ENCODE measurements at places on chromosomes 5 and 9.

DNA sequence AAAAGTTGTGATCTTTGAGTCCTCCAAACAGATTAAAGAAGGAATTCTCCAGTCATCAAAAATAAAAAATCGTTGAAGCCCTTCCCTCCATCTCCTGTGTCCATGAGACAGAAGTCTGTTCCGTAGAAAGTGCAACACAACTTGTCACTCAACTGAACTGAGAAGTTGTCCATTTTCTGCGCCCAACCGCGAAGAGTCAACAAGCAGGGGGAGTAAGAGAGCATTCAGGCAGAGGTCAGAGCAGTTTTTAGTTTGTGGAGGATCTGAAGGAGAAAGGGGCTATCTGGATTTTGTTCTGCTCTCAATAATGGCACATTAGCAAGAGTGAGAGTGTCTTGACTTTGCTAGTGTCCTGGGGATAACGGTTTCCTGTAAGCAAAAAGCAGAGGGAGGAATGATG lies 303.9 kb downstream of the ICE1 start:
- no peak for DNase-seq

DNA sequence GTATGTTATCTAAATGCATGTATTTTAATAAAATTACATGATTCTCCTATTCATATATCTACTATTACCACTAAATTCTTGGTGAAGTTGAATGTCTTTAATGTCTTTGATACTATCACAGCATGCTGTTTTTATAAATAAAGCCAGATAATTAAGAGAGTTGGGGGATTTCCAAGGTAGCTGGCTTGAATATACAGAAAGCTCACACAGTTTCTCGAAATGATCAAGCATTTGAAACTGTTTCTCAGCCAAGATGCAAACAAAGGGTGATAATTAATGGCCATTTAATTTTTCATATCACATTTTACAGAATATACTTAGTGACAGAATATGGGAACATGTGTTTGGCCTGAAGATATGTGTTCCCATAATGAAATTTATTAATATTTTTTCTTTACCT lies 145.6 kb upstream of the CDH12 start:
- peak; percentile 65 for DNase-seq

DNA sequence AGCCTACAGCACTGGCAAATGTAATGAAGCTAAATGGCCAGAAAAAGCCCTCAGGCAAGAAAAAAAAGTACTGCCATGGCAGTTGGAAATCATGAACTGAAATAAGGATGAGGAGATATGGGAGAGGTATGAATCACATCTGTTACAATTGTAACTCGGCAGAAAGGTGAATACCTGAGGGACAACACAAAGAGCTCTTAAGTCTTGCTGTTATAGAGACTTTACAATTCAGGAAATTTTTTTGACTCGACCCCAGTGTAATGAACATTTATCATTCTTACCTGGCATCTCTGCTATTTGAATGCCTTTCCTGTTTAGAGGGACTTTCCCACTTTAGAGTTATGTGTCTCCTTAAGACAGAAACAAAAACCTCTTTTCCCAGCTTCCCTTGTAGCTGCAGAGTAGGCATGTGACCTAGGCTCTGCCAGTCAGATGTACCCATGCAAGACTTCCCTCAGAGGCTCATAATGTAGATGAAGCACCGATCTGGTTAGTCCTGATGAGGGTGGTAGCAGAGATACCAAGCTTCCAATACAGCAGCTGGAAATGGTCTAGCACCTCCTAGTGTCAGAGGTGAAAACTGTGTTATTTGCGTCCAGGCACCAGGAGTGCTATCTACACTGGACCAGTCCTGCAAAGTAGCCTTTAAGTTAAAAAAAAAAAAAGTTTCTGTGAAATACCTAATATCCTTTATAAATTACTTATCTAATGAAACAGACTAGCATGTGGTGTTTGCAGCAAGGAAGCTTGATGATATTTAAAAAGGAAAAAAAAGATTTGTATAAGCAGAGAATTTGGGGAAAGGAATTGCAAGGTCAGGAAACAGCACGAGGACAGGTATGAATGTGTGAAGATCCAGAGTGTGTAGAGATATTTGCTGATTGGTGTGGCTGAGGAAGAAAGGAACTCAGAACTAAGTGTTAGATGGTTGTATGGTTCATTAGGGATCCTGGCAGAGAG lies 146.9 kb upstream of the SLC1A3 start:
- DNase-seq = no peak

DNA sequence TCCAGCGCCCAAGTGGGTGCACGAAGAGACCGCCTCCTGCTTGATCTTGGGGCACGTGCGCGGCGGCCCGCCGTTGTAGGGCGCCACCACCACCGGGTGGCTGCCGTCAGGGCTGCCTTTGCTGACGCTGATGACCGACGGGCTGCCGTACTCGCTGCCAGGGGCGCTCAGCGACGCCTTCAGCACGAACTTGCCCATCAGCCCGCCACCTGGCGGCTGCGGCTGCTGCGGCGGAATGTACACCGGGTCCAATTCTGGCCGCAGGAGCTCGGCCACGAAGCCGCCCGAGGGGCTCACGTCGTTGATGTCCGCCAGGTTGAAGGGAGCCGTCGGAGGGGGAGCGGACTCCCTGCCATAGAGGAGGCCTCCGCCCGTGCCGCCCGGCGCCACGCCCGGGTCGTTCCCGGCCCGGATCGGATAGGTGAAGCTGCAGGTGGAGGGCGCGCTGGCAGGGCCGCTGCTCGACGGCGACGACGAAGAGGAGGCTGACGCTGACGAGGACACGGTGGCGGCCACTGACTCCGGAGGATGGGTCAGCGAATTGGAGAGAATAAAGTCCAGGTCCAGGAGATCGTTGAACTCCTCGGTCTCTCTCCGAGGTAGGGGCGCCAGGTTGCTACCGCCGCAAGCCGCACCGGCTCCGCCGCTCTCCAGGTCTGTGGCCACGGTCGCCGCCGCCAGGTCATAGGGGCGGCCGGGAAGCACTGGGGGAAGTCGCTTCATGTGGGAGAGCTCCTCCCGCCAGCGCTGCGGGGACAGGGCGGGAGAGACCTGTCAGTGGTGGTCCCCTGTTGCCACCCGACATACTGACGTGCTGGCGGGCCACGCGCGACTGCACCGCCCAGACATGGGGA lies 1.8 kb downstream of the KLF4 start:
- no peak for DNase-seq

DNA sequence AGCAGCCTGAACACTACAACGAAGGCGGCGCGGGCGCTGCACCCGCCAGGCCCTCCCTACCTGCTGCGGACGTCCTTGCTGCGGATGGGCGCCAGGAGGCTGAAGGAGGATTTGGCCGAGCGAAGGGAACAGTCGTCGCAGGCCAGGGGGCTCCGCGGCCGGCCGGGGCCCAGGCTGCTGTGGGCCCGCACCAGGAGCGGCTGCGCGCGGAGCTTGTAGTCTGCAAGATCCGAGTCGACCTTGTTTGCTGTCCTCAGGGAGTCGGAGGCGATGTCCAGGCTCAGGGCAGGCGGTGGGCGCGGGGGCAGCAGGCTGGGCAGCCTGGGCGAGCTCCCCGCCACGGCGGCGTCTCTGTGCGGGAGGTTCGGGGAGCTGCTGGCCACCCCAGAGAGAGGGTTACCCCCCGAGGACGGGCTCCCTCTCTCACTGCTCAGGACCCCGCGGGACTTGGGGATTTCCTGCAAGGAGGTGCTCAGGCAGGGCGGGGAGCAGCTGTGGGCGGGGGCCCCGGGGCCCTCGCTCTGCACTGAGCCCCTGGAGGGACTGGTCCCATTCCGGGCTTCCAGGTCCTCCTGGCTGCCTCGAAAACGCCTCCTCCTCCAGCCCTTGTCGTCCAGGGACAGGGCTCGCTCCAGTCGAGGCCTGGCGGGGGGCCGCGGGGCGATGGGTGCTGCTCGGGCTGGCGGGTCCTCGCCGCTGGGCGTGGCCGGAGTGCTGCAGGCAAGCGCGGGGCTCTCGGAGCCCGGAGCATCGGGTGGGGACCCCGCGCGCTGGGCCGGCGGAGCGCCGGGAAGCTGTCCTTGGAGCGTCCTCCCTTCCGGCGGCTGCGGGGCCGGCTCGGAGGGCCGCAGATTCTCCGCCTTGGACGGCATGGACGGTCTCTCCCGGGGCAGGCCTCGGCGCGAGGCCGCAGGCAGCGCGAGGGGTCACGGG lies 831 bp downstream of the INPP5E start:
- DNase-seq = no peak

- DNase-seq = no peak
These were observed 110.8 kb downstream of the HMHB1 start for GRCh38 chr5:143922718-143923117.

DNA sequence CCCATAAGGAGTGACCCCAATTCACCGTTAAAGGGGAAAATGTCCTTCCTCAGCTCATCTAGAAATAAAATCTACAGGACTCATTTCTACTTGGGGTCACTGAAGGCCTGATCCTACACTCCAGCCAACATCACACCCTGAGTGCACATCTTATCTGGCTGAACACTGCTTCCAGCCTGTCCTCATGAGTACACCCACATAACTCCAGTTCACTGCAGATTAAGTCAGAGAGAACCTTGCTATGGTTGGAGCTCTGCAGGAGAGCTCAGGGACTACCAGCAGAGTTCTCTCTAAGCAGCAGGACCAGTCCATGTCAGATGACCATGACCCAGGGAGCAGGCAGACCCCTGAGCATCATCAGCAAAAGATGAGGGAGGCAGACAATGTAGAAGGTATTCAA lies 126.9 kb upstream of the MAP3K1 start:
- no peak for DNase-seq

DNA sequence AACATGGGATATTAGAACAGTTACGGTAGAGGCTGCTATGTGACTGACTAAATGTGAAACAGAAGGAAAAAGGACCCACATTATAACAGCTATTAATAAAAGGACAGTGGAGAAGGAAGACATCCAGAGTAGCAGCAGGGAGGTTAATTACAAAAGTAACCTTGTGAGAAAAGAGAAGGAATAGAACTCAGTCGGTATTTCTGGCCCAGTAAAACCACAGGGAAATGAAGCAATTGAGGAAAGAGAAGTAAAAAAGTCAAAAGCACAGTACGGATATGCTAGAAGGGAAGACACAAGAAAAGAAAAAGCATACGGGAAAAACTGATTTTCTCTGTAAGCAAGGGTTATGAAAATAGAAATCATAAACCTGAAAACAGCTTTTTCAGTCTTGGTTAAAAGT lies 164.7 kb downstream of the RFX3 start:
- DNase-seq = no peak

- no peak for DNase-seq
These were observed 37.5 kb downstream of the FABP6 start for GRCh38 chr5:160266752-160267345.

DNA sequence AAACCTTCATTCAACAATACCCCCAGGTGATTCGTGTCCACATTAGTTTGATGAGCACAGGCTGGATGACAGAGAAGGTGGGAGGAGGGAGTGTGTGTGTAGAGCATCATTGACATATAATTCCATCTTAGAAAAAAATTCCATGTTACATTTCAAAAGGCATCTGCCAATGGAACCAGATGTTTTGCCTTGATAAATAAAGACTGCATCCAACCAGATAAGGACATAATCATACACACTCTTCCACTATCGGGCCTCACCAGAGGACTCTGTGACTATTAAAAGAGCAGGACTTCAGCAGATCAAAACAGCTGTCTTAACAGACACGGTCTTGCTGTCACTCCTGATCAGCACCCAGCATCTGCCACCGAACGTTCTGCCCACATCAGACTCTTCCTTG lies 96.4 kb upstream of the SPIN1 start:
- DNase-seq = no peak

GRCh38 chr9:84436386-84437109 lies 96.0 kb upstream of the SLC28A3 start:
- peak; percentile 6 for DNase-seq

DNA sequence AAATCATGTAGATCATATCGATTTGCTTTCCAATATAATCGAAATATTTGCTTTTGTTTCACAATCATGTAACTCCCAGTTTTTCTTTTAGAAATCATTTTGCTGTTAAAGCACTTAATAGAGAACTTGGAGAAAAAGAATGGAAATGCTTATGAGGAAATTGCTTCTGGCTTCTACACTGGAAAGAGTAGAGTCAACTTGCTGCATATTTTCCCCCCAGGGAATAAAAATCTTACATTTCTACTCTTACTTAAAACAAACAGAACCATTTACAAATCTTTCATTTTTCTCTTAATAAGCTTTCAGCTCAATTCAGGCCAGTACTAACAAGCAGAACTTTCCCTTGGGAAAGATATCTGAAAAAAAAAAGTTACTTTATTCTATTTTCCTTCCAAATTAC lies 312.0 kb downstream of the CHSY3 start:
- DNase-seq = no peak

DNA sequence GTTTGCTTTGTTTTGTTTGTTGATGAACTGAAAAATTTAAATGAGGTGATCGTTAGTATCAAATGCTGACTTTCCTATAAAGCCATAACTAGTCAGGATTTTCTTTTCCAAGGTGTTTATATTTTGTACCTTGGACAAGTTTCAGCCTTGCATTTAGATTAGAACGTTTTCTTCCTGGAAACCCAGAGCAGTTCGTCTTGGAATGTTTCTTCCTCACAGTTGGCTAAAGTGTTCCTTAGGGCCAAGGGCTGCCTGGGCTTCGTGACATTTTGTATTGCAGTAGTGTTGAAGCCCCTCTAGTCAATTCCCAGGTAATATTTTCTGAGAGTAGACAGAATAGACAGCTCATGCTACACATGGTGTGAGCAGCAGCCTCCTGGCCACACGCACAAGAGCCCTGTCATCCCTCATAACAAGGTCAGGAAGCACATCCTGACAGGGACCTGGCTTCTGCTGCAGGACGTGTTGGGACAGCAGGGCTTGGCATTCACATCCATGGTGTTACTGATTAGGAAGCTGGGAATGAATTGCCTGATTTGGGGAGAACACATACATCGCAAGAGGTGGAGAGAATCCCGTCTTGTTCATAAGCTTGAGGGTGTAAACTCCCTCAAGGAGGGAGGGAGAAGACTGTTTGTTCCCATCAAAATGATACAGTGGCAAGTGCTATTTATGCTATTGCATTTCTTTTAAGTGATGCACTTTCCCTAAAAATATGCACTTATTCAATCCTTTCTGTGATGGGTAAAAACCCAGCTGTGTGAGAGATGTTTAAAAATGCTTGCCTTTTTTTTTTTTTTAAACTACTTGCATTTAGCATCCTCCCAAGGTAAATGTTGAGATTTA lies 31.7 kb downstream of the FUBP3 start:
- no peak for DNase-seq

DNA sequence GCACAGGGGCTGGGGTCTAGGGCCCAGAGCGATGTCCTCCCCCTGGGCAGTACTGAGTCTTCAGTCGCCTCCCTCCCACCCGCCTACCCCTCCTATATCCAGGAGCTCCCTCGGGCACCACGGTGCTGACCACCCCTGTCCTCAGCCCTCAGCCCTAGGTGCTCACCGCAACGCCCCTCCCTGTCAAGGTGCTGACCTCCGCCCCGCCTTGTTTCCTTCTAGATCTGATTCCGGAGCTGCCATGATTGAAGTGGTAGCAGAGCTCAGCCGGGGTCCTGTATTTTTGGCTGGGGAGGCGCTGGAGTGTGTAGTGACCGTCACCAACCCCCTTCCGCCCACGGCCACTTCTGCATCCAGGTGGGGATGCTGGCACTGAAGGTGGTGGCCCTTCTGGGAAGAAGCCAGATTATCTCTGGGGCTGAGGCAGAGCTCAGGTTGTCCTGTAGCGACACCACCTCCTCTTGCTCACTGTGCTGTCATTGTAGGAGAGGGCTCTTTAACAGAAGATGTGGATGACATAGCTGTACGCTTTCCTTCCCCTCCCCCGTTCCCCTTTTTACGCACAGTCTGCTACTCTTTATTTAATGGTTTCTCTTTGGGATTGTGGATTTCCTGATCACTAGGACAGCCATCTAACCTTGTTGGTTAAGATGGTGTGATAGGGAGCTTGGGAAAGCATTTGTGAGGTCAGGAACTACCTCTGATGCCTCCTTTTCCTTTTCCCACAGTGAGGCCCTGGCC lies 598 bp downstream of the RGP1 start:
- no peak for DNase-seq

GRCh38 chr9:98575379-98576346 lies 133.1 kb downstream of the GABBR2 start:
- no peak for DNase-seq

Measured in NCI-H446 (cell line).